Cardiac septum (tissue), 1 donor: ENCODE measurements at places on chromosomes 2 and 18. TPM values are rescaled to one million over a fixed set of nuclear protein-coding genes. Genes with fewer than 3 reads are reported as not detected.

- DNase-seq, result no peak
Observed at GRCh38 chr2:8722986-8723385, 41.1 kb downstream of the ID2 start.

GRCh38 chr2:228901531-228901930 lies 369.6 kb downstream of the PID1 start:
- no peak for DNase-seq

- DNase-seq, result no peak
Observed at GRCh38 chr2:25894135-25894830, 16.0 kb upstream of the ASXL2 start.

DNA sequence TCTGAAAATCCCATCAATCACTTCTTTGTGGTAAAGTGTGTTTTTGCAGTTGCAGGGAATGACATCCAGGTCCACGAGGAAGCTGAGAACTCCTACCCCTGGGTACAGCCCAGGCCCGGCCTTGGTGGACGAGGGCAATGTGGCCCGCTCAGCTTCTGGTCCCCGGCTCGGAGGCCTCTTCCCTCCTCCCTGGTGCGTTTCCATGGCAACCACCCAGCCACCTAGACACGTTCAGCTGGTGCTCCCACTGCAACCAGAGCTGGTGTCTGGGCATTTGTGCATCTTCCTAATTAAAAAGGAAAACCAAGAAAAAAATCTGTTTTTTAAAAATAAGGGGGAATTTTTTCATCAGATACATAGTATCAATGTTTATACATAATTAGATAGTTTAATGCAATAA lies 603.6 kb upstream of the SALL3 start:
- no peak for DNase-seq

DNA sequence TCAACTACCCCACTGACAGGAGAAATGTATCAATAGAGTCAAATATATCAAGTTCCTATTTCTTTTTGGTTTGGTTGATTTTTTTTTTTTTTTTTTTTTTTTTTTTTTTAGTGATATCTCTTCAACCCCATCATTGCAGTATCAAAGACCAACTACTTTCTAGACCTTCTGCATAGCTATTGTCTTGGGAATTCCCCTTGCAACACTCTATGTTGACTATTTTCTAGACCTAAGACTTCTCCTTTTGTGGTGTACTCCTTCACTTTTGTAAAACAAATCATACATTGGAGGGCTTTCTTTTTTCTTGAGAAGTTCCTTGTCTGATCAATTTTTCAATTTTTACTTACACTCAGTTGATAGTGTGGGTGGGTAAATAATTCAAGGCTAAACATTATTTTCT lies 46.5 kb upstream of the NR4A2 start:
- DNase-seq, result no peak

EFEMP1 gene
- 48.5 TPM for total RNA-seq

- DNase-seq, result no peak
Observed at GRCh38 chr2:173395567-173396351, 41.1 kb downstream of the CDCA7 start.

DNA sequence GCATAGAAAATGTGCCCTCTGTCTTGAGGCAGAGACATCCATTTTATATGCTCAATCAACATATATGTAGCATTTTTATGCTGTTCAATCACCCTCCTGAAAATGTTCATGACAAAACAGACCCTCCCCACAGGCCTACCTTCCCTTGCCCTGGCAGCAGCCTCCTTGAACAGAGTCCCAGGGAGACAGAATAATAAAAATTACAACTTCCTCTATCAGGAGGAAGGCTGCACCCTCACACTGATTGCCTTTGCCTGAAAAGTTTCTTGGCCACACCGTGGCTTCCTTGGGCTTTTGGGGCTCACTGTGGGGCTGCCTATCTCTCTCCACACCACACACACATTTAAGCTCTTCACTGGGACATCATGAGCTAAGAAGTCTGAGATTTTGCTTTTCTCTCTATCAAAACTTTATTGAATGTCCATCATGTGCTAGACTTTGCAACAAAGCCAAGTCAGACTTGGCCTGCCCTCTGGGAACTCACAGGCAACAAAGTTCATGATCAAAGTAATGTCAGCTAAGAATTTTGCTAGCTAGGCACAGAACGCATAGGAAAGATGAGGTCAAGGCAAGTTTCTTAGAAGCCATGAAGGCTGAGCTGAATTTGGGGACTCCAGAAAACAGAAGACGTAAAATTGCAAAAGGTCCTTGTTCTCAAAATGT lies 101.6 kb downstream of the BCL2L11 start:
- DNase-seq, result no peak

RSAD2 gene
- 4.6 TPM for total RNA-seq

ASIC4 gene
- 0.32 TPM for total RNA-seq

DNA sequence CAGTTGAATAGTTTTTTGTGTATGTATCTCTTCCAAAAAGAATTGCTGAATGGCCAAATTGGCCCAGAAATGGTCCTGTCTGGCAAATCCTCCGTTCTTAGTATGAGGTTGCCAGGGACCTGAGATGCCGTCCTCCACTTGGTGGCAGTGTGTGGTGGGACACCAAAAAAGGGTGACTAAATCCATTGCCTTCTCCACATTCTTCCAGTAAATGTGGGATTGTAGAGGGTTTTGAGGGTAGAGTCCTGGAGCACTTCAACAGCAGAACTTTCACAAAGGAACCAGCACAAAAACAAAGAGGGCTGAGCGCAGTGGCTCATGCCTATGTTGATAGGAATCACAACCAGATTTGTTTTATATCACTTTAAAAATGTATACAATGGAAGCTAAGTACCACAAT lies 199.9 kb downstream of the BCL2 start:
- DNase-seq, result no peak

CACNB4 gene
- 0.67 TPM for total RNA-seq

GRCh38 chr18:49933530-49934128 lies 120.3 kb upstream of the ACAA2 start:
- DNase-seq, result no peak

ERBB4 gene
- 13.8 TPM for total RNA-seq

LONRF2 gene
- 24.5 TPM for total RNA-seq

- DNase-seq, result no peak
Observed at GRCh38 chr2:213806125-213806726, 522.0 kb downstream of the SPAG16 start.

DNA sequence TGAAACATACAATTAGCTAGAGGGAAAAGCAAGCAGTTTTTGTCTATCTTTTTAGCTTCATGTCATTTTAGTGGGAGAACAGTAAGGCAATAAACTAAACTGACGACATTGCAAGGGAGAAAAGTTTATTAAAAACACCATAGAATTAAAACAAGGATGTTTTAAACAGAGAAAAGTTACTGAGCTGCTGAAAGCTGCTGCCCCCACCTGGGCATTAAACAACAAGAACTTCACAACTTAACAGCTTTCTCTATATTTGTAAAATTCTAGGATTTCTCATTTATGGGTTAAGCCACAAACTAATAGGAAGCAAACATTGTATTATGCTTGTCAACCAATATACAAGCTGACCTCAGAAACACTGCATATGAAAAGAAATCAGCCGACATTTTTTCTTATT lies 289.2 kb downstream of the ERBB4 start:
- no peak for DNase-seq

DNA sequence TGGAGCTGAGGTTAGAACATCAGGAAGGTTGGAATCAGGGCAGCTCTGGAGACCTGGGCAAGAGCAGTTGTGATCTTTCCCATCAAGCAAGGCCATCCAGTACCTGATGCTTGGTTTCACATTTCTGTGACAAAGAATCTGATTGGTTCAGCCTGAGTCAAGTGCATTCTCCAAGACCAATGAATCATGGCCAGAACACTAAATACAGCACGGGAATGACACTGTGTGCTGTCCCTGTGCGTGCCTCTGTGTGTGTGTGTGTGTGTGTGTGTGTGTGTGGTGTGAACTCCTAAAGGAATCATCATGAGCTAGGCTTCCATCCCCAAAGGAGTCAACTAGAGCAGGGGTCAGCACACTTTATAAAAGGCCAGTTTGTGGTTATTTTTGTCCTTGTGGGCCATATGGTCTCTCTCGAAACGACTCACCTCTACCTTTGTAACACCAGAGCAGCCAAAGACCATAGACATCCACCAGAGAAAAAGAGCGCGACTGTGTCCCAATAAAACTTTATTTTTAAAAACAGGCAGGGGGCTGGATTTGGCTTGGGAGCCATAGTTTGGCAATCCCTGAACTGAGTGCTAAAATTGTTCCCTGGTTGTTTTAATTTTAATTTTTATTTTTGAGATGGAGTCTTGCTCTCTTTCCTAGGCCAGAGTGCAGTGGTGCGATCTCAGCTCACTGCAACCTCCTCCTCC lies 99.7 kb downstream of the INHBB start:
- DNase-seq, result peak; percentile 27

DNA sequence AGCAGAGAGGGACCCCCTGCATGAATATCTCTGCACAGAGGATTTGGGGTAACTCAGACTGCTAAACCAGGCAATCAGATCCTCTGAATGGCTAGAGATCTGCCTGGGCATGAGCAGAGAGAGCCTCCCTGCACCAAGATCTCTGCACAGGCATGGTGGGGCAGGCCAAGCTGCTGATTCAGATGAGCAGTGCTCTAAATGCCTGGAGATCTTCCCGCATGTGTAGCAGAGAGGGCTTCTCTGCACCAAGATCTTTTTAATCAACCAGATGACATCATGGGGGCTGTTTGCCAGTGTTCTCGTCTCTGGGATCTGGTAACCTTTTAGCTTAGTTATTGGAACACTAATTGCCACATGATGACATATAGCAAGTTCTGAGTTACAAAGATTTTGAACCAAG lies 301.3 kb upstream of the GALNT5 start:
- DNase-seq, result no peak

CMPK2 gene
- total RNA-seq, result 5.5 TPM

DNA sequence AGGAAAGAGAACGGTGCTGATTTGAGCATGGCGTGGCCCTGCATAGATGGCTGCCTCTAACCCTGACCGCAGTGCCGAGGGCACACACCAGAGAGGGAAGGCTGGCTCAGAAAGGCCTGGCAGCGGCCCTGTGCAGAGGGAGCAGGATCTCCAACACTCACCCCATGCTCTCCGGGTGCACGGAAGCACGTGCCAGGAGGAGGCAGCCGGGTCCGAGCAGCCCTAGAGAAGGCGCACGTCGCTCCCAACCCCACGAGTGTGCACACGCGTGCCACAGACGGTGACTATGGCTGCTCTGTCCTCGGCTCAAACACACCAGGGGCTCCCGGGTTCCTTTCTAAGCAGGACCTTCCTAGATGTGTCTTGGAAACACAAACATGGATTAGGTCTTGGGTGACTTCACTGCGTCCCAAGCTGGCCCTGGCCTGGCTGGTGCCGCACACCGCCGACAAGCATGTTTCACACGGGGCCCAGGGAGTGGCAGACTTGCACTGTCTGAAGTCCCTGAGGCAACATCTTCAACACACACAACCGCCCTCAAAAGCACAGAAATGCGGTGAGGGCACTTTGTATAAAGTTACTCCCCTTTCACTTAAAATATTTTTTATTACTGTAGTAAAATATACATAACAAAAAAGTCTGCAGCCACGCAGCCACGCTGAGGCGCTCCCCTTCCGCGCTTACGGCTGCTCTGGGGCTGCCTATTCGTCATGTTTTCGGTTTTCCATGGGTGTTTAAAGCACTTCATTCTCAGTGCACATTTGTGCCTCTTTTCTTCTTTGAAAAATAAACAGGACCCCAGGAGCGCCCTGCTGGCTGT lies 110.0 kb downstream of the ZNF516 start:
- no peak for DNase-seq

- no peak for DNase-seq
Observed at GRCh38 chr2:218387369-218388194, 5.5 kb downstream of the SLC11A1 start.

GRCh38 chr2:96324721-96325040 lies 436 bp upstream of the ITPRIPL1 start:
- no peak for DNase-seq

MAP3K19 gene
- total RNA-seq, result not detected

DNA sequence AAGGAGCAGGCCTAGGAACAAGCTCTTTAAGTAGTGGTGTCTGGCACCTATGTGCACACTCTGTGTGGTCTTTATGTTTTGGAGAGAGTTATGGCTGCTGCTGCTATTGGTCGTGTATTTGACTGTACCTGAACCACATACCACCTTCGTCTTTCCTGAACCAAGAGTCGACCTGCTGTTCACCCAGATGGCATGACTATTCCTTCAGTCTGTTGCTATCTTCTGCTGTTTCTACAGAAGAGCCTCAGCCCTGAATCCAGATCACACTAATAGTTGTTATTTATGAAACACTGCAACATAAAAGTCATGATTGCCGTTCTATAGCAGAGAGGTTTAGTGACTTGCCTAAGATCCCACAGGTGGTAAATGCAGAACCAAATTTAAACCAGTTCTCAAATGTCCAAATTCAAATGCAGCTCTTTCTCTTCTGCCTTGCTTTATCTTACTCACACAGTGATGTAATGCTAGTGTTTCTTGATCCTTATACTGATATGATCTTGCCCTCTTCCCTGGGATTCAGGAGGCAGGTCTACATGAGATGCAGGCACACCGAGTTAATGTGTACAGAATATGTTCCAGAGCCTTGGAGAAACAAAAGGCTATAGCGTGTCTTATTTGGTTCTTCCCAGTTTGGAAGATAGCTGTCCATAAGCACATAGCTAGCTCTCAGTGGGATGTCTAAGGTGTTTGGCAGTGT lies 122.1 kb upstream of the FOSL2 start:
- DNase-seq, result no peak

DNA sequence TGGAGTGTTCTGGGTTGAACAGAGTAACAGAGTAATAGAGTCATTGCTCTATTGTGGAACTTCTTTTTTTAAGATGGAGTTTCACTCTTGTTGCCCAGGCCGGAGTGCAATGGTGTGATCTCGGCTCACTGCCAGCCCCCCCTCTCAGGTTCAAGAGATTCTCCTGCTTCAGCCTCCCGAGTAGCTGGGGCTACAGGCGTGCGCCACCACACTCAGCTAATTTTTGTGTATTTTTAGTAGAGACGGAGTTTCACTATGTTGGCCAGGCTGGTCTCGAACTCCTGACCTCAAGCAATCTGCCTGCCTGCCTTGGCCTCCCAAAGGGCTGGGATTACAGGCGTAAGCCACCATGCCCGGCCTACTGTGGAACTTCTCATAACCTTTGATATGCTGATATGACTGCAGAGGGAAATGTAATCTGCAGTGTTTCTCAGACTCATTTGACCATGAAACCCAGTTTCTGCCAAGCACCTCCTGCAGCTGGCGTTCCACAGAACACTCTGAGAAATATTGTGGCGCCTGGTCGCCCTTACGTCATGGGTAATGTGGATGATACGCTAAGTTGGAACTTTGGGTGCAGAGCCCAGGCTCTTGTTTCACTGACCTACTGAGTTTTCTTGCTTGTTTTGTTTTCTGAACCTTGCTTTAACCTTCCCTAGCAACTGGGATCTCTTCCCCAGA lies 213.8 kb downstream of the BCL2 start:
- no peak for DNase-seq

- DNase-seq, result peak; percentile 86
Observed at GRCh38 chr2:112627060-112628040, 18.4 kb upstream of the SLC20A1 start.

DNA sequence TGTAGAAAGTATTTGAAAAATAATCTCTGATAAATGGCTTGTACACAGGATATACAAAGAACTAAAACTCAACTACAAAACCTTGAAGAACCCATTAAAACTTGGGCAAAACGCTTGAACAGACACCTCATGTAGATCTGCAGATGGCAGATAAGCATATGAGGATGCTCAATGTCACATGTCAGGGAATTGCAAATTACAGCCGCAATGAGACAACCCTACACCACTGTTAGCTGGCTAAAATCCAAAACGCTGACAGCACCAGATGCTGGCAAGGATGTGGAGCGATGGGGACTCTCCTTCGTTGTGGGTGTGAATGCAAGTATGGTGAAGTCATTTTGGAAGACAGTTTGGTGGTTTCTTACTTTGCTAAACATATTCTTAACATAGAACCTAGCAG lies 53.7 kb downstream of the SNTG2 start:
- no peak for DNase-seq
